Activated B cell treated with CpG ODN at 0.5 μM for 24 hours (primary cell): ENCODE measurements at places on chromosomes 2 and 18. TPM values are rescaled to one million over a fixed set of nuclear protein-coding genes. Genes with fewer than 3 reads are reported as not detected.

Gene GYPC
- 48.1 and 50.1 TPM in 2 replicates for total RNA-seq

Gene GCC2
- 44.0 and 53.8 TPM in 2 replicates for total RNA-seq

Gene SH3RF3
- 0.07 and 0.09 TPM in 2 replicates for total RNA-seq

Gene SLC9A4
- total RNA-seq, result 0.05 and 0.11 TPM in 2 replicates

Gene AQP4
- total RNA-seq, result not detected in 2 replicates

Gene EIPR1
- 36.3 and 38.0 TPM in 2 replicates for total RNA-seq

Gene NYAP2
- 0.07 TPM in 1 of 2 replicates, not detected in the other for total RNA-seq

Gene NCKAP5
- total RNA-seq, result not detected in 2 replicates

DNA sequence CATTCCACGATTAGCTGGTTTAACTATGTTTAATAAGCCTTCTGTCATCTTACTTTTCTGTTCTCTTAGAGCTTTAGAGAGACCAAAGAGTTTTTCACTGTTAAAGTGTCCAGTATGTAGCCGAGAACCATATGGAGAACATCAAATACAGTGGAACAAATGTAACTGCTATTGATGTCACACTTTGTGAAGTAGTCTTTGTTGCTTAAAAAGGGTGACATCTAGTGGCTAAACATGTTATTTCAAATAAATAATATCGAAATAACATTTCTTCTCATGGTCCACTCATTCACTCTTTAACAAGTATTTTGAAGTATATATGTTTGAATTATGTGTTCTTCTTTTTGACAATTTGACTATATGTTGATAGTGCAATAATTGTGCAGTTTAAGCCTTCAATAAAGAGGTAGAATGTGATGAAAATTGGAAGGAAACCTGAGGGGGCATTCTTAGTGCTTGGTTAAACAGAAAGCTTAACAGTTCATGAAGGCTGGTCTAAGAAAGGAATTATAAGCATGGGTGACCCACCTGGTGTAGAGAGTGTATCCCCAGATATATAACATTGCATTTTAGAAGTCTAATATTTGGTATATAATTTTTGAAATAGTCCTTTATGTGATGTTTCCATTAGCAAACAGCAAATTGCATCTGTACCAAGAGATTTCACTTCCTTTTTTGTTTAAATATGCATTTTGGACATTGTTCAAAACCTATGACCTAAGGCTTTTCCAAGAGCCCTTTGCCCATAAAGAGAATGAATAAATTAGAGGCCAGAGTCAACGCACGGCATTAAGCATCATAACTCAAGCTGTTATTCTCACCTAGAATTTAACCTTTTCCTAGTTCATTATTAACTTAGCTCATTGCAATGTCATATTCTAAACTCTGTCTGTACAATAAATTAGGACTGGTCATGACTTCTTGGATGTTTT is 112.1 kb downstream of the KYNU start:
- H3K27ac ChIP-seq, result no peak overlapping the region
- peaks cover 5% of the 10 kb centered on the region for H3K4me1 ChIP-seq
- DNase-seq, result no peak
- H3K27me3 ChIP-seq, result no peaks in the 10 kb centered on the region
- peaks cover 54% of the 10 kb centered on the region for H3K36me3 ChIP-seq

- peaks cover 56% of the 10 kb centered on the region for H3K36me3 ChIP-seq
- no peaks in the 10 kb centered on the region for H3K27me3 ChIP-seq
- no peak overlapping the region for H3K4me3 ChIP-seq
- no peak overlapping the region for H3K27ac ChIP-seq
- DNase-seq, result no peak
Observed at GRCh38 chr2:190910341-190911136, 29.9 kb downstream of the GLS start.

GRCh38 chr2:148643421-148643820 is 1.1 kb upstream of the EPC2 start:
- peak overlapping the region; percentile 44 for H3K27ac ChIP-seq
- peak overlapping the region; percentile 89 for H3K4me3 ChIP-seq
- H3K4me1 ChIP-seq, result peaks cover 34% of the 10 kb centered on the region

- peaks cover 66% of the 10 kb centered on the region for H3K27me3 ChIP-seq
- no peaks in the 10 kb centered on the region for H3K36me3 ChIP-seq
- H3K4me3 ChIP-seq, result no peak overlapping the region
- DNase-seq, result no peak
Observed at GRCh38 chr18:59276047-59276446, 2.8 kb upstream of the RAX start.

- DNase-seq, result no peak
- H3K27ac ChIP-seq, result peak overlapping the region; percentile 84
- no peaks in the 10 kb centered on the region for H3K27me3 ChIP-seq
- H3K4me3 ChIP-seq, result no peak overlapping the region
- peaks cover 83% of the 10 kb centered on the region for H3K4me1 ChIP-seq
Observed at GRCh38 chr2:101753720-101754490, 56.4 kb downstream of the MAP4K4 start.

DNA sequence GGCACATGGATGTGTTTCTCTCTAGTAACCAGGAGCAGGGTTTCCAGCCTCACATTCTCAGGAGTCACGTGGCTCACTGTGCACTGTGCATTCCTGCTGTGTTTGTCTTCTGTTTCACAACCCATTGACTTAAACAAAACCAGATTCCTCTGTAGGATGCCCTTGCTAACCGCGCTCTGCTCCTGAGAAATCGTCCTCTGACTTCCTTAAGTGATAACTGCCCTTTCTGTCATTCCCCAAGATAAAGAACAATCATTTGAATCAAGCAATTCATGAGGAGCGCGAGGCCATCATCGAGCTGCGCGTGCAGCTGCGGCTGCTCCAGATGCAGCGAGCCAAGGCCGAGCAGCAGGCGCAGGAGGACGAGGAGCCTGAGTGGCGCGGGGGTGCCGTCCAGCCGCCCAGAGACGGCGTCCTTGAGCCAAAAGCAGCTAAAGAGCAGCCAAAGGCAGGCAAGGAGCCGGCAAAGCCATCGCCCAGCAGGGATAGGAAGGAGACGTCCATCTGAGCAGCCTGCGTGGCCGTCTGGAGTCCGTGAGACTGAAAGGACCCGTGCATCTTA is 60.2 kb downstream of the RALBP1 start:
- H3K27ac ChIP-seq, result no peak overlapping the region
- H3K36me3 ChIP-seq, result peaks cover 73% of the 10 kb centered on the region
- H3K4me1 ChIP-seq, result no peaks in the 10 kb centered on the region
- H3K27me3 ChIP-seq, result no peaks in the 10 kb centered on the region
- H3K4me3 ChIP-seq, result no peak overlapping the region

GRCh38 chr2:205089958-205090357 is 544.7 kb downstream of the PARD3B start:
- no peaks in the 10 kb centered on the region for H3K4me1 ChIP-seq
- no peak overlapping the region for H3K4me3 ChIP-seq
- H3K36me3 ChIP-seq, result no peaks in the 10 kb centered on the region

GRCh38 chr2:26613241-26614215 is 27.6 kb downstream of the CIB4 start:
- no peak overlapping the region for H3K4me3 ChIP-seq
- H3K36me3 ChIP-seq, result no peaks in the 10 kb centered on the region
- no peak for DNase-seq
- peaks cover 17% of the 10 kb centered on the region for H3K4me1 ChIP-seq
- peaks cover 14% of the 10 kb centered on the region for H3K27me3 ChIP-seq

- DNase-seq, result no peak
- H3K36me3 ChIP-seq, result no peaks in the 10 kb centered on the region
- no peak overlapping the region for H3K27ac ChIP-seq
- no peak overlapping the region for H3K4me3 ChIP-seq
- H3K4me1 ChIP-seq, result no peaks in the 10 kb centered on the region
Observed at GRCh38 chr18:52657043-52657805, 317.2 kb downstream of the DCC start.

DNA sequence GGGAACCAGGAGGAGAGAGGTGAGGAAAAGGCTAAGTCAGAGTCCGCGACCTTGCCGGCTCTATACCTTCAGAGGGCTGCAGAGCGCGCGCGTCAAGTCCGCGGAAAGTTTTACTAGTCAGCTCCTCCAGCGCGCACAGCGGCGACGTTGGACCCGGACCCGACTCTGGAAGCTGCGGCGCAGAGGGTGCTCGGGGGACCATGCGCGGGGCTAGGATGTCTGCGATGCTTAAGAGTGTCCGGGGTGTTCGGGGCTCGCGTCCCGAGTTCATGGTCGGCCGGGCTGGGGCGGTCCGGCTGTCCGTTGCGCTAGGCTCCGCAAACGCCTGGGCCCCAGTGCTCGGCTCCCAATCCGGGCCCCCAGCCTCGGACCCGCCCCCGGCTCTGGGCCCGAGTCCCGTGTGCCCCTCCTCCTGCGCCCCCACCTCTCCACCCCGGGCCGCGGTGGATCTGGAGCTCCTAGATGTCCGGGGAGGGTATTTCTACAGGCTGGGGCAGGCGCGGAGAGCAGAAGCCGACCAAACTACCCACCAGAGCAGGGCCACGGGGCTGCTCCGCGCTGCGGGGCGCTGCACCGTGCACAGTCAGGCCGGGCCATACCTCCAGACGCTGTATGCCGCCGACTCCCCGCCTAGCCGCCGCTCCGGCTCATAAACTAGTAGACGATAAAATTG is at the start of gene LBX2:
Gene LBX2, minus strand, starts transcription at position 337 of the 673 bp plus-strand sequence. Its CDS starts 66 bp downstream, at position 271.
- H3K27ac ChIP-seq, result peak within 1 kb of the TSS; percentile 62
- peaks cover 8% of the 10 kb centered on the region for H3K36me3 ChIP-seq
- H3K4me1 ChIP-seq, result peaks cover 48% of the 10 kb centered on the region
- H3K27me3 ChIP-seq, result peaks cover 32% of the 10 kb centered on the region

DNA sequence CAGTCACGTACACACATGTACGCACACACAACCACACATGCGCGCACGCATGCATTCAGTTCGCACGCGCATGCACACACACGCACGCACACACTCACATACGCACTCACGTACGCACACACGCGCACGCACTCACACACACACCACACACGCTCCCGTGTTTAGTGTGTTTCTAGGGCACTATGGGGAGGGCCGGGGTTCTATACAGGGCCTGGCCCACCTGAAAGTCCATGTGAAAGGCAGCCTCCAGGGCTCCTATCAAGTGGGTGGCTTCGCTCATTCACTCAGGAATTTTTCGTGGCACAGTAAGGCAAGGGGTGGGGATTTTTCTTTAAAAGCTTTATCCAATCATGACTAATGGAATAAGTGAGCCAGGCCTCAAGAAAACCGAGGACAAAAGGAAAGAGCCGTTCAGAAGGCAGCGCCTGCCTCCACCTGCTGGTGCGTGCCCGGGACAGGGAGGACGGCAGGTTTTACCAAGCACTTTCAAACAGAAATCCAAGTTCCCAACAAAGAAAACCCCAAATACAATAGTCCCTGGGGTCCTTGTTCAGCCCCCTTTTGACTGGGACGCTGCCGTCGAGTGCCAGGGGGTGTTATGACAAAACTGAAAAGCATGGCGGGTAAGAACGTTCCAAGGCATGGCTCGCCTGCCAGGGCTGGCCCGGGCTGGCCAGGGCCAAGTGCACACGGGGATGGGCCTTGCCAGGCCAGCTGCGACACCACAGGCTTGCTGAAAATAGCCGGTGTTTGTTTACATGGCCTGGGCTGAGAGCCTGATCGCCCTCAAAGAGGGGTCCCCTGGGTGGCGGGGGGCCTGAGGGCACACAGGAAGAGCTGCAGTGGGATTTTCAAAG is 110.0 kb downstream of the HDAC4 start:
- peaks cover 66% of the 10 kb centered on the region for H3K4me1 ChIP-seq
- DNase-seq, result no peak
- no peak overlapping the region for H3K4me3 ChIP-seq
- peaks cover 13% of the 10 kb centered on the region for H3K27me3 ChIP-seq
- no peak overlapping the region for H3K27ac ChIP-seq

- DNase-seq, result no peak
- peaks cover 50% of the 10 kb centered on the region for H3K4me1 ChIP-seq
- no peak overlapping the region for H3K27ac ChIP-seq
Observed at GRCh38 chr2:127343277-127343676, 44.5 kb downstream of the MAP3K2 start.

DNA sequence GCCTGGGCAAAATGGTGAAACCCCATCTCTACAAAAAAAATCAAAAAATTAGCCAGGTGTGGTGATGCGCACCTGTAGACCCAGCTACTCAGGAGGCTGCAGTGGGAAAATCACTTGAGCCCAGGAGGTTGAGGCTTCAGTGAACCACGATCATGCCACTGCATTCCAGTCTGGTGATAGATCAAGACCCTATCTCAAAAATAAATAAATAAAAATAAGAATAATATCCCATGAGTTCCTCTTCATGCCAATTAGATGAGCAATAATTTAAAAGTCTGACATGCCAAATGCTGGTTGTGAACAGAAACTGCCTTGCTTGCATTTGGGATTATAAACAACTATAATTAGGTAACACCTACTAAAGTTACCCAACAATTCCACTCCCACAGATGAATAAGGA is 22.1 kb upstream of the ANKRD44 start:
- no peaks in the 10 kb centered on the region for H3K36me3 ChIP-seq
- no peak overlapping the region for H3K4me3 ChIP-seq
- peaks cover 10% of the 10 kb centered on the region for H3K4me1 ChIP-seq

- no peak overlapping the region for H3K27ac ChIP-seq
- no peaks in the 10 kb centered on the region for H3K36me3 ChIP-seq
- H3K4me1 ChIP-seq, result peaks cover 21% of the 10 kb centered on the region
- no peak overlapping the region for H3K4me3 ChIP-seq
- no peaks in the 10 kb centered on the region for H3K27me3 ChIP-seq
- no peak for DNase-seq
Observed at GRCh38 chr2:62362561-62362960, 143.4 kb downstream of the TMEM17 start.

DNA sequence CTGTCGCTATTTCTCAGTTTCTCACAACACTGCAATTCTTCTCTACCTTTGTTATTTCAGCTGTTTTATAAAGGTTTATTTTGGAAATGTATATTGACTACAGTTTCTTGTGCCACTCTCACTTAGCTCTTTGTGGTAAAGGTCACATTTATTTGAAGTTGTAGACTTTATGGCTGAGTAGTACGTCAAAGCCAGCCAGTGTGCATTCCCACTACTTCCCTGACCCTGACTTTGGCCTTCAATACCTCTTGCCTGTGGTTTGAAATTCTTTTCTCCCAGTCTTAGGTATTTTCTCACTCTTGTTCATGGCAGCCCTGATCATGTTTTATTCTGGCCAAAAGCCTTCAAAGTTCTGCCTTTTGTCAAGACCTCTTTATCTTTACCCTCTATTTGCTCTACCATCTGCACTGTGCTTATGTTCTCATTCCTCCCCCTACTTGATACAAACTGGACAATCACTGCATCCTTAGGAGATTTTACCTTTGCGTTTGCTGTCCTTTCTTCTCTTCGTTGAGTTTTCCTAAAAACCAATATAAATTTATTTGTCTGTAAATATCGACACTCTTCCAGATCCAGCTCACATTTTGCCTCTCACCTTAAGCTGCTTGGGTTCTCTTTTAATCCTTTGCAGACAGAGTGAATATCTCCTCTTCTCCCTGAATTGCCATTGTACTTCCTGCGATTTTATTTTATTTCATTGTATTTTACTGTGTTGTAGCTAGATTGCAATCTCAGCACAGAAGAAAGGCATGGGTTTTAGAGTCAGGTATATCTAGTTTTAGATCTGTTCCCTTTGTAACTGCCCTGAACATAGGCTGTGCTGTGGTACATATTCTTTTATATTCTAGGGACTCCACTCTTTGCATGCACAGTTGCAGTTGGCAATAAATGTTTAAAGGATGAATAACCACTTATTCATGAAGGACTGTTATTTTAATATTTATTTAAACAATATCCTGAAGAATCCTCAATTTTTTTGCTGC is 31.2 kb downstream of the GULP1 start:
- no peaks in the 10 kb centered on the region for H3K4me1 ChIP-seq
- H3K27ac ChIP-seq, result no peak overlapping the region
- no peak overlapping the region for H3K4me3 ChIP-seq
- no peak for DNase-seq
- H3K36me3 ChIP-seq, result no peaks in the 10 kb centered on the region
- H3K27me3 ChIP-seq, result no peaks in the 10 kb centered on the region

- H3K4me3 ChIP-seq, result no peak overlapping the region
- H3K27ac ChIP-seq, result no peak overlapping the region
- peaks cover 9% of the 10 kb centered on the region for H3K27me3 ChIP-seq
- DNase-seq, result no peak
- H3K4me1 ChIP-seq, result no peaks in the 10 kb centered on the region
Observed at GRCh38 chr2:173708806-173709205, 256.4 kb downstream of the SP3 start.

- H3K27me3 ChIP-seq, result no peaks in the 10 kb centered on the region
- peaks cover 7% of the 10 kb centered on the region for H3K36me3 ChIP-seq
- no peak for DNase-seq
- H3K27ac ChIP-seq, result peak overlapping the region; percentile 13
Observed at GRCh38 chr2:156470975-156471583, 34.9 kb downstream of the GPD2 start.
